ENCODE measurements at places on chromosomes 7 and 10. TPM values are rescaled to one million over a fixed set of nuclear protein-coding genes. Genes with fewer than 3 reads are reported as not detected.

FOXI2 gene
- total RNA-seq = not detected

HDAC9 gene
- total RNA-seq = 21.2 TPM

CLDN4 gene
- 0.23 TPM for total RNA-seq

MRC1 gene
- not detected for total RNA-seq

TEX36 gene
- not detected for total RNA-seq

TSPAN15 gene
- total RNA-seq = 3.9 TPM

All from smooth muscle cell of the coronary artery (primary cell).